Fibroblast of villous mesenchyme (primary cell): ENCODE measurements at places on chromosomes 3 and 15. TPM values are rescaled to one million over a fixed set of nuclear protein-coding genes. Genes with fewer than 3 reads are reported as not detected.

Gene RHCG
- total RNA-seq: not detected in 2 replicates

Gene ERICH6
- 0.32 and 0.43 TPM in 2 replicates for total RNA-seq

Gene EOMES
- not detected in 2 replicates for total RNA-seq

Gene FBXW12
- not detected in 2 replicates for total RNA-seq

Gene TUSC2
- 17.7 and 22.0 TPM in 2 replicates for total RNA-seq

Gene C3orf49
- total RNA-seq: not detected in 2 replicates

Gene CACNA2D2
- not detected in 2 replicates for total RNA-seq

GRCh38 chr3:41095702-41096101 is 103.6 kb upstream of the CTNNB1 start:
- no peak for DNase-seq

- DNase-seq: no peak
Observed at GRCh38 chr3:143283432-143284128, 164.0 kb downstream of the CHST2 start.

GRCh38 chr3:47503033-47503432 is 10.5 kb downstream of the ELP6 start:
- no peak for DNase-seq

GRCh38 chr3:43629741-43630140 is 7.9 kb upstream of the ANO10 start:
- no peak for DNase-seq

DNA sequence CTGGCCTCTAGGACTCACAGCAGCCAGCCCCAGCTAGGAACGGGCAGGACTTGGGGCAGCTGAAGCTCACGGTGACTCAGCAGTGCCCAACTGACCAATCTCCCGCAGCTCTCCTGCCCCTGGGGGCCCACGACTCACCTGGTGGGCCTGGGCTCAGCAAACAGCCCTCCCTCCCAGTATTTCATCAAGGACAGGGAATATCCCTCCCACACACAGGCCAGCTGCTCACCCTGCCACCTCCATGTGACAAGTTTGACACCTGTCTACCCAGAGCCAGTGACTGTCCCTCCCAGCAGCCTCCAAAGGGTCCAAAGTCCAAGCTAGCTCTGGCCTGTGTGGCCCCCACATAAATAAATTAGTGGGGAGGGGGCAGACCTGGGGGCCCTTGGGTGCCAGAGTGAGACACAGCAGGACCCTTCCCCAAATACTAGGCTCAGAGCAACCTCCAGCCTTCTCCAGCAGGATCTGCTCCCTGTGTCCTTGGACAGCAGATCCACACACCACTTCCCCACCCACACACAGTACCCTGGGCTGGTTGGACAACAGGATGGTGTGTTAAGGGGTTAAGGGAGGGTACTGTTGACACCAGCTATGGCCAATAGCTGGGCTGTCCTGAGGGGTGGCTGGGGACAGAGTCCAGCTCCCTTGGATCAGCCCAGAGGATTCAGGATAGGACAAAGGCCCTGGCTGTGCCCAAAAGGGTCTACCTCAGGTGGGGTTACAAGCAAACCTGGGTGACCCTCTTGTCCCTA is 4.3 kb downstream of the GNAT1 start:
- DNase-seq: no peak

DNA sequence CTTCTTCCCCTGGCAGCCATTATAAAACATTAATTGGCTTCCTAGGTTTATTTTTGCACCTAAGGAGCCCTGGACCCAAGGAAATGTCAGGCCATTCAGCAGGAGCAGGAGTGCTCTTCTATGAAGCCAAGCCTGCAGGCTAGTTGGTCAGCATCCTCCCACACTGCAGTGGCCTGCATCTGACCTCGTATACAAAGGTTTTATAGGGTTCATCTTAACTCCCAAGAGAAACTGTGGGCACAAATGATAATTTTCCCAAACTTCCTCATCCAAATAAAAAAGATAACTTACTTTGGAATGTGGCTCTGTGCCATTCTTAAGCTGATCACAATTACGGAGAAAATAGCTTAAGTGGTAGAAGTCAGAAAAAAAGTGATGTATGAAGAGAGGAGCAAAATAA is 19.4 kb downstream of the PLSCR1 start:
- DNase-seq: peak; percentile 70

GRCh38 chr3:77919244-77919643 is 879.3 kb downstream of the ROBO2 start:
- peak; percentile 5 for DNase-seq

DNA sequence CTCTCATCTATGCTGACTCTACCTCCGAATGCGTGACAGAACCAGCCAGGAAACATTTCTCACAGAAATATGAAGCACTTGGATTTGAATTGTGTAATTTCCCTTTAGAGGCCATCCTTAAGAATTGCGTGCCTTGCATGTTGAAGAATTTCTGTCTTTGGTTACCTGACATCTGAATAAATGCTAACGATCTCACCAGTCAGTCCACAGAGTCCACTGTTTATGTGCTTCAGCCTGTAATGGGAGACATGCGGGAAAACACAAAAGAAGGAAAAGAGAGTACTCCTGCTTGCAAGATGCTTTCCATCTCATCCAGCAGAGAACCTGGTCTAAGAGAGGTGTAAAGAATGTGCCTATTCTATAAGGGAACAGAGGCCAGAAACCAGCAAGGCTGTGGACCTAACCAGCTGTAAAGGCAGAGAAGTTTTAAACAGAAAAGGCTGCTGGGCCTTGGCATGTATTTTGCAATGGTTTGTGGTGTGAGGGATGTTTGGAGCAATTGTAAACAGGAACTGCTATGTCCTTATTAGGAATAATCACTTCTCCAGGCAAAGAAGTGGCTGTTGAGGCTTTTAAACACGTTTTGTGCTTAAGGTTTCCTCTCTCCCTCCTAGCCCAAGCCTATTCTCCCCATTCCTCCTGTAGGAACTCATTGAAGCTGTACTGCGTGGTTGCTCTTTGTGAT is 36.4 kb upstream of the BOC start:
- peak; percentile 80 for DNase-seq

- no peak for DNase-seq
Observed at GRCh38 chr3:168288511-168289401, 193.0 kb upstream of the GOLIM4 start.

GRCh38 chr15:26673445-26673844 is 99.4 kb downstream of the GABRB3 start:
- no peak for DNase-seq
